ENCODE measurements at places on chromosomes 5 and 9.
A peak's percentile ranks its signal among the peaks of the same experiment; 100 is the strongest.

DNA sequence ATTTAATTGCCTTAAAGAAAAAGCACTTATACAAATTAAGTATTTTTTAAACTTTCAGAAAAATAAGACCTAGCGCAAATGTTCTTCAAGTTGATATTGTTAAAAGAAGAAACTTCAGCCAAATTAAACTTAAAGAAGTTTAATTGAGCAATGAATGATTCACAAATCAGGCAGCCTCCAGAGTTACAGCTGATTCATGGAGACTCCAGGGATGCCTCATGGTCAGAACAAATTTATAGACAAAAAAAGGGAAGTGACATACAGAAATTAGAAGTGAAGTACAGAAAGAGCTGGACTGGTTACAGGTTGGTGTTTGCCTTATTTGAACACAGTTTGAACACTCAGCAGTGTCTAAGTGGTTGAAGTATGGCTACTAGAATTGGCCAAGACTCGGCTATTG is 60.3 kb downstream of the CDKN2A start:
- DNase-seq, result peak; percentile 34

GRCh38 chr9:130677252-130677651 is 12.9 kb downstream of the PRDM12 start:
- DNase-seq, result no peak

- no peak for DNase-seq
Measured at GRCh38 chr5:21623831-21624230, 1229.3 kb downstream of the CDH12 start.

DNA sequence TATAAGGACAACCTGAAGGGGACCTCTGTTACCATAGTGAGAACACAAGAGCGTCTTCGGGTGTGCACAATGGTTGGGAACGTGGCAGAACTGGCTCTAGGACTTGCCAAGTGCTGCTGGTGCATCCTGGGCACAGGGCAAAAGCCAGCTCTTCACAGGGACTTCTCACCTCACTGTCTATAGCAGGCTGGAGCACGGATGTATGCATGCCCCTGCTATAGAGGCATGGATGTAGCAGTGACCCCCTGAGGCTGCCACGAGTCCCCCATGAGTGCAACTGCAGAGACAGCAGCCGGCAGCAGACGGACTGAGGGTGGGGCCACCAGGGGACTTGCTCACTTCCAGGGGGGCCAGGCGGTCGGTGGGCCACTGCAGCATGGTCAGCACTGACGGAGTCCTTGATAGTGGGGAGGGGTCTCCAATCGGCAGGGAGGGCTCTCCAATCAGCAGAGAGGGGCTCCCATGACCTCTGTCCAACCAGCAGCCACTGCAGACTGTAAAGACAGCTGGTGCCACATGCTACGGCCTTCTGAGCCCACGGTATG is 64.9 kb downstream of the SEMA4D start:
- DNase-seq, result no peak

DNA sequence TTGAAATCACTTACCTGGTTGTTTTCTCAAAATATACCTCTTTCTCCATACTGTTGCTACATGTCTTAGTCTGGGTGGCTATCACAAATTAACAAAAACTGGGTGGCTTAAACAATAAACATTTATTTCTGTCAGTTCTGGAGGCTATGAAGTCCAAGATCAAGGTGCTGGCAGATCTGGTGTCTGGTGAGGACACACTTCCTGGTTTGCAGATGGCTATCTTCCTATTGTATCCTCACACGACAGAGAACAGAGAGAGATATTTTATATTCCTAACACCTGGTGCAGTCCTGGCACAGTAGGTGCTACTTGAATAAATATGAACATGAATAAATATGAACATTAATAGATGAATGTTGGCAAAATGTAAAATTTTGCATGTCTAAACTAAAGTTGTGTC is 164.3 kb upstream of the ACOT12 start:
- no peak for DNase-seq

DNA sequence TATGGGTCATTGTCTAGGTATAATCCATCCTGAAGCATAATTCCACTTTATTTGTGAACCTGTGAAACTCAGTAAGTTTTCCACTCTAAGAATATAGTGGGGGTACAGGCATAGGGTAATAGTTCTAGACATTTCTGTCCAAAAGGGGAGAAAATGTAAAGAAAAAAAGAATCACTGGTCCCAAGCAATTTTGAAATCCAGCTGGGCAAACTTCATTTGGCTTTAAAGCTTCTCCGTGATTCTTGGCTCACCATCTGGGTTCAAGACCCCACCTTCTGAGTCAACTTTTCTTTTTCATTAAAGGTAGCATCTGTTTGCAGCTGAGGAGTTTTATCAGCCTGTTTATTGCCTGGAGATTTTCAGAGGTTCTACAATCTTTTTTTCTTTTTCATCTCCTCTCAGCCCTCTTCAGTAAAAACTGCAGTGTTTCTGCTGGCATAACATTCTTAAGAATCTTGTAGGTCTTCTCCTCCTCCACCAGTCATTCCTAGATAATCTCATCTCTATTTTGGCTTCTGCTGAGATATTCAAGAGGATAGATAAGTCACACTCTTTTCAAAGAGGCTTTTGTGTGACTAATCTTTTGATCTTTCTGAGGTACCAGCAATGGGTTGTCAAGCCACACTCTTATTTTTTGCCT is 126.1 kb upstream of the PITX1 start:
- DNase-seq, result no peak

DNA sequence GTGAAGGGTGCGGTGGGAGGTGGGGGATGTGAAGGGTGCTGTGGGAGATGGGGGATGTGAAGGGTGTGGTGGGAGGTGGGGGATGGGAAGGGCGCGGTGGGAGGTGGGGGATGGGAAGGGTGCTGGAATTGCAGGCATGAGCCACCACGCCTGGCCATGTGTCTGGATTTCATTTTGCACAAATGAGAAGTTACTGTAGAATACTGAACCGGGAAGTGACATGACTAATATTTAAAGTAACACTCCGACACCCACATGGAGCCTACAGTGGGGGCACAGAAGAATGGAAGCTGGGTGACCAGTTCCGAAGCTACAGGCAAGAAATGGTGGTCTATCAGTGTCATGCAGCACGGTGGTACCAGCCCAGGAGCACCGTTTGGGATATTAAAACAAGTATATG is 69.9 kb upstream of the SPTLC1 start:
- DNase-seq, result no peak

GRCh38 chr9:84819491-84819991 is 150.0 kb downstream of the NTRK2 start:
- no peak for DNase-seq

DNA sequence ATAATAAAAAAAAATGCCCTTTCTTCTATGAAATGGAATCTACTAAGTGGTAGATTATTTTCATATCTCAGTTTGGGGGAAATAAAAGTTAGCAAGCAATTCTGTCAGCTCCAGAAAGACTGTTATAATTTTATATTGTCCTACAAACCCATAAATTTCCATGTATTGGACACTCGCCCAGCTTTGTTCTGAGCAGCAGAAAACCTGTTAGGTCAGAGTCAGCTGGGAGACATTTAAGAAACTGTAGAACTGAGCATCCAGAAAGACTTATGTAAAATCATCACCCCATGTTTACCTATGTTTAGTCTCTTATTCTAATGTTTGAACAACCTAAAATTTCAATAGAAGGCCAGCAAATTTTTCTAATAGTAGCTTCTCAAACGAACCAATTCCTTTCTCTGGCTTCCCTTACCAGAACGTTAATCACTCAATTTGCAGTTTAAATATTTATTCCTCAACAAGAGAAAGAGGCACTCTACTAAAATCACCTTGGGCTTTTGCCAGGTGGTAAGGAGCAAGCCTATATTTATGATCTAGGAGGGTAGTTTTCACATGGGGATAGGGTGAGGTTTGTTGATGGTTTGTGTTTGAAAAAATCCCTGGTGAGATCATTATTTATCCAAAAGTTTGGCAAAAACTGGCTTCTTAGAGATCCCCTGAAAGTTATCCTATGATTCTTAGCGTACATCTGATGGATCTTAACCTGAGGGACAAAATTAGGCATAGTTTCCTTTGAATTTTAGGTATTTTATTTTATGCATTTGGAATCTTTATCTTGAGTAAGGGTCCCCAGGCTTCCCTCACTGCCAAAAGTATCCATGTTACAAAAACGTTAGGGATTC is 34.4 kb downstream of the MACROH2A1 start:
- no peak for DNase-seq

- DNase-seq, result peak; percentile 80
Measured at GRCh38 chr9:103802068-103802467, 292.0 kb upstream of the SMC2 start.

DNA sequence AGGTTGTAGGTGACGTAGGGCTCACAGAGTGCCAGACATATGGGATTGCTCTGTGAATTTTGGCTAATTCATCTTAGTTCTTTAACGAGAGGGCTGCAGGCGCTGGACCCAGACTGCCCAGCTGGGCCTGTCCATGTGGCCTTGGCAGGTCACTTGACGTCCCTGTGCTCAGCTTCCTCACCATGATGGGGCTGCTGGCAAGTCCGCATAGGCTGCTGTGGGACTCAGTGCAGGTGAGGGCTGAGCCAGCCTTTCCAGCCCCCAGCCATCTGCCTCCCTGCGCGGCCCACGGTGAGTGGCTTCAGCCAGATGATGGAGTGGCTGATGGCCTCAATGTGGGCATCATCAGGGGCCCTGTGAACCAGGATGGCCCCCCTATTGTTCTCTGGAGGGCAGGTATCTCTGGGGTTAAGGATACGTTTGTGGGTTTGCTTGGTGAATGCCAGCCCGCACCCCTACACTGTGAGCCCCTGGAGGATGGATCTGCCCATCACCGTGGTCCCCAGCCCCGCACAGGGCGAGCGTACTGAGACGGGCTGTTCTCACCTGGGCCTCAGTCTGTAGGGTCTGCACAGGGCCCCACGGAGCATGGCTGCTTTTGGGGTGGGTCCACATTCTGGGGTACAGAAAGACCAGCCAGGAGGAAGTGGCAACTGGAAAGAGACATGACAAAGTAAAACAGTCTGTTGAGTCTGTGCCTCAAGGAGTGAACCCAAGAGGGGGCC is 3.7 kb downstream of the CARD19 start:
- no peak for DNase-seq

GRCh38 chr9:110116543-110116885 is 91.4 kb downstream of the C9orf152 start:
- DNase-seq, result peak; percentile 97

DNA sequence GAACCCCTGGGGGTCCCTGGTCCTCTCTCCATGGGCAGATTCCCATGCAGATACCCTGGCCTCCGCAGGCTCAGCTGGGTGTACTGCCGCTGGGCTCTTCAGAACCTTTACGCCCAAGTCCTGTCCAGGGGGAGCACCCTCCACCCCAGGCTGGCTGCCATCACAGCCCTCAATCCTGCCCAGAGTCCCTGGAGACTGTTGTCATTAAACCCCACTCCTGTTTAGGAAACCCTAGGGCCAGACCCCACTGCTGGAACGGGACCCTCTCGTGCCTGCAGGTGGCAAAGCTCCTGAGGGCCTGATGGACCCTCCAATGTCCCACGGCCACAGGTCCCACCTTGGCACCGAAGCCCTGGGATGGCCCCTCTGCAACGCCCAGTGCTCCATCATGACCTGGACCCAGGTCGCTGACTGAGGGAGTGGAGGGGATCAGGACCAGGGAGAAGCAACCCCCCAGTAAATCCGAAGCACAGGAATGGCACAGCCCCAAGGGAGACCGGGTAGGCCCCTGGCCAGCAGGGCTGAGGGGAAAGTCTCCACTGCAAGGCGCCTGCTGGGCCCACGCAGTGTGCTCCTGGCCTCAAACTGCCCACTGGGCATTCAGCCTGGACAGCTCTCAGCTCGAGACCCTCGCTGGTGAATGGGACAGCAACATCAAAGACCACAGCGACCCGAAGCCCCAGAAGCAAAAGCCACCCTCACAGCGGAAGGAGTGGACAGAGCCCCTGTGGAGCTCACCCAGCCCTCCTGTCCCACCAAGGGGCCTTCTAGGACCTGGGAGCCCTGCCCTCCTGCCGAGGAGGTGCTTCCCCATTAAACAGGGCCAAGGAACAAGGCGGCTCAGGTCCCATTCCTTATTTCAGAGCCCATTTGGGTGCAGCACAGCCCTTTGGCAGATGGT is 8.3 kb downstream of the ZDHHC11B start:
- no peak for DNase-seq

- no peak for DNase-seq
Measured at GRCh38 chr5:126452477-126452876, 29.3 kb downstream of the GRAMD2B start.

DNA sequence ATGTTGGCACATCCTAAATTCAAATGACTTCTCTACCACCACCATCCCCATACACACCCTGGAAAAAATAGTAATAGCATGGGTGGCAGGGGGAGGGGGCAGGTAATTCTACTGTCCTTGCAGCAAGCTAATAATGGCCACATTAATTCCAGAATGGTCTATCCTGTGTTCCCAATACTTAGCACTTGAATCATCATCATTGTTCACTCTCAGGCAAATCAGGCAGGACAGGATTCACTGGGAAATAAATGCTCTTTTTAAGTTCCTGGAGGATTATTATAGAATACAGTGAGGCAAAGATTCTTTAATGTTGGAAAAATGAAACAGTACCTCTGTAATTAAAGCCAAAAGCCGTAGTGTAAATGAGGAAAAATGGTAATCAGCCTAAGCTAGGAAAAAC is 254.5 kb downstream of the ARRDC3 start:
- no peak for DNase-seq

DNA sequence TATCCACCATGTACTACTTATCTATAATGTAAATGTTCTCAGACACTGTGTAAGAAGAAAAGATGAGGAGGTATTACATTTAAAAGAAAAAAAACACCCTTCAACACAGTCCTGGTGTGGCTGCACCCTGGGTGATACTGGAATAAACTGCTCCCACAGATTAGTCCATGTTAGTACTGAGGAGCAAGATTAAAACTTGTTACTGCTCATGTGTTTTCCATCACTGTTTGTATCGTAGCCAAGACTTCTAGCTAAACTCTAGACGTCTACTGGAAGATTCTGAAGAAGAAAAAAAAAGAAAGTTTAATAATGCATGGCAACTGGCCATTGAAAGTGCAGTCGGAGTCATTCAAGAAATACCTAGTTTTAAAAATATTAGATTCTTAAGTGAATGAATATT is at the start of gene ASPN:
Gene ASPN (minus strand): TSS at position 178 of the 400 bp plus-strand sequence.
- peak; percentile 79 for DNase-seq

GRCh38 chr9:129335464-129336129 is 157.5 kb upstream of the IER5L start:
- no peak for DNase-seq

DNA sequence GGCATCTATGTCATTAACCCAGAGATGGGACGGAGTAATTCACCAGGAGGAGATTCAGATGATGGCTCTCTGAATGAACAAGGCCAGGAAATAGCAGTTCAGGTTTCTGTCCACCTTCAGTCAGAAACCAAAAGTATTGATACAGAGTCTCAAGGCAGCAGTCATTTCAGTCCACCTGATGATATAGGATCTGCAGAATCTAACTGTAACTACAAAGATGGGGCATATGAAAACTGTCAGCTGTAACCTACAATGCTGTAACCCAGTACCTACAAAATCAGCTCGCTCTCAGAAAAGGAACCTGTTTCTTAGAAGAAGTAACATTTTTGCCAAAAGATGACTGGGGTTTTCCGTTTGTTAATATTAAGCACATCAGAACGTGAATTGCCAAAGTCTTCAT is 14.7 kb downstream of the MFAP3 start:
- no peak for DNase-seq

- DNase-seq, result no peak
Measured at GRCh38 chr9:100426189-100426529, 784 bp upstream of the MSANTD3 start.

All from fibroblast of skin of right quadriceps (primary cell).